ENCODE measurements at places on chromosomes 7 and 10.

DNA sequence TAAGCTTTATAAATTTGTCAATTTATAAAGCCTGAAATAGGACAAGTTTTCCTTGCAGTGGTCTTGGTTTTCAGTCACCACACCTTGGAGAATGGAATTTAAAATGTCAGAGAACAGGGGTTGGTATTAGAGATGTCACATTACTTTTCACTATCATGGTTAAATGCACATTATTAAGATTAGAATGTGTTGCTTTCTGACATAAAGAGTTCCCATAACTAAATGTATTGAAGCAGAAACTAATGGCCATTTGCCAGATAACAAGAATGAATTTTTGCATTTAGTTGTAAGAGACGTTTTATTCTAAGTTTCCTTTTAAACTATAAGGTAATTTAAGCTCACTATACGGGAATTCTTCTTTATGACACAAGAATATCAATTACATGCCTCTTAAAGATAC lies 172.3 kb downstream of the ARL4A start:
- DNase-seq = no peak

- no peak for DNase-seq
These were observed 7.0 kb downstream of the RHOBTB1 start for GRCh38 chr10:60937022-60937421.

DNA sequence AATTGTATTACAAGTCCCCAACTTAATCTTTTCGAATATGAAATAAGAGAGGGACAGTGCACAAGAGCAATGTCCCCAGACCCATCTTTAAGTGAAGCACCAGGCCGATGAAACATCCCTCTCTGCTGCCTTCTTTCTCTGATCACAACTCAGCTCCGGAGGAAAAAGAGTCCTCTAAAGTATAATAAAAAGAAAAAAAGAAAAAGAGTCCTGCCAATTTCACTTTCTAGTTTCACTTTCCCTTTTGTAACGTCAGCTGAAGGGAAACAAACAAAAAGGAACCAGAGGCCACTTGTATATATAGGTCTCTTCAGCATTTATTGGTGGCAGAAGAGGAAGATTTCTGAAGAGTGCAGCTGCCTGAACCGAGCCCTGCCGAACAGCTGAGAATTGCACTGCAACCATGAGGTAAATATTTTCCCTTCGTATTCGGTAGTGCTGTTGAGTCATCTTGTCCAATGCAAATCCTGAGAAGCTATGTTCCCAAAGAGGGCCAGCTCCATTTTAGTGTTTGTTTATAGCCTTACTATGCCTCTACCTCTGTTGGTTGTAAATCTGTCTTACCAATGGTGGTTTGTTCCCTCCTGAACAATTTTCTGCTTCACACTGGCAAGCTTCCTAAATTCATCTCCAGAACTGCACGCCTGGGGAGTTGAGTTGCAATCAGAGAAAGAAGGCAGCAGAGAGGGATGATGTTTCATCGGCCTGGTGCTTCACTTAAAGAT lies at the start of gene IFIT2:
Gene IFIT2, plus strand, starts transcription at position 326 of the 725 bp plus-strand sequence. Its CDS starts 78 bp downstream, at position 404.
- DNase-seq = no peak

DNA sequence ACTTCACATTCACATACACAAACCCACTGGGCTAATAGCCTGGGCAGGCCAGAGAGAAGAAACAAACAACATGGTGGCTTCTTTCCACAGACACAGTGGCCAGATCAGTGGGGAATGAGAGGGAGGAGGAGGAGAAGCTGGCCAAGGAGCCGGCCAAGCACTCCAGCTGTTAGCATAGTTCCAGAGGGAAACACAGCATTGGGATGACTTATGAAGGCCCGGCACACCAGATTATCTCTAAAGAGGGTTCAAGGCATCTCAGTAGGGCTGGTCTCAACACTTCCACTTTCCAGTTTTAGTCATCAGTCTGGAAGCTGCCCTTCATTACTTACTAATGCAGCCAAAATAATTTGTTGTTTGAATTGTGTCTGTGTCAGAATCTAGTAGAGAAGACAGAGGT lies 42.1 kb upstream of the GPR26 start:
- DNase-seq = no peak
